ENCODE measurements at places on chromosomes 5 and 9.
A peak's percentile ranks its signal among the peaks of the same experiment; 100 is the strongest.

- DNase-seq: no peak
These were observed 271.3 kb upstream of the DMAC1 start for GRCh38 chr9:8070779-8071444.

- DNase-seq: no peak
These were observed 242.6 kb downstream of the HSPA4 start for GRCh38 chr5:133294380-133294779.

DNA sequence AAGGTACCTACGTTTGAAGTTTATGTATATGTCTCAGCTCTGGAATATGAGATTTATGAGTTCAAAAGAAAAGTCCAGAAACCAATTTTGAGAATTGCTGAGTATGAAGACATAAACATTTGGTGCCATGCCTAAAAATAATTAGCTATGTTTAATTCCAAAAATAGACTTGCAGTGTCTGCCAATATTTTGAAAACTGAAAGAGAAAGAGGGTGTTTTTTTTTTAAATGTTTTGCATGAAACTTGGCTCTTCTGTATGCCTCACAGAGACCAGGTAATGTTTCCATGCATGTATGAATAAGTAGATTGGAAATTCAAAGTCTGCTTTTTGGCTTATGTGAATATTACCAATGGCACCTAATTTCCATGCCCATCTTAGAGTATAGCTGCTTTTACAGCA lies 634.4 kb upstream of the C9orf72 start:
- no peak for DNase-seq

GRCh38 chr5:151224372-151224771 lies 480 bp upstream of the CCDC69 start:
- DNase-seq: no peak

DNA sequence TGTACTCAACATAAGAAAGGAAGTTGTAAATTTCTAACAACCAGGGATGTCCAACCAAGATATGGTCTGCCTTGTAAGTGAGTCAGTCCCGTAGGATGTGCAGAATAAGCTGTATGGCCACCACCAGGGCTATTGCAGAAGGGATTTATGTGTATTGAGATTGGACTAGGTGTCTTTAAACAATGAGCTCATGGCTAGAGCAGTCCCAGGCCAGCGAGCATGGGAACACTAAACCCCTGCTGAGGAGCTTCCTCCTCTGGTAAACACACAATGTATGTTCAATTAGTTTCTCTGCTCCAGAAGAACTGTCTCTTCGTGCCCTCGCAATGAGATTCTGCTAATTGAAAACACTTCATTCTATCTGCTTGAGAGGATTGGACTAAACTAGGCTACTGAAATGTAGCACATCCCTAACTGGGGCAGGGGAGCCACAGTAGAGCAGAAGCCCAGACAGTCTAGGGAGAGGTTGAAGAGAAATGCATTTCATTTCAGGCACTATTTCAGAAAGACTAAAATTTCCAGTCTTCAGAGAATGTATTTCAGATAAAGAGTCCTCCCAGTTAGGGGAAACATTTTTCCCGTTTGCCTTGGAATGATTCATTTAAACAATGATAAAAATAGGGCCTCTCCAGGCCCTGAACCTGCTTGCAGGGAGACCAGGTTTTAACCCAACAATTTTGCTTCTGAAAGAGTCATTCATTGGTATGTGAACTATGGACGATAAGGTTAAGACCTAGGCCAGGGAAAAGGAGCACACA lies 154.7 kb downstream of the FAM114A2 start:
- DNase-seq: no peak

GRCh38 chr5:143041-143440 lies 48.3 kb upstream of the LRRC14B start:
- DNase-seq: no peak

DNA sequence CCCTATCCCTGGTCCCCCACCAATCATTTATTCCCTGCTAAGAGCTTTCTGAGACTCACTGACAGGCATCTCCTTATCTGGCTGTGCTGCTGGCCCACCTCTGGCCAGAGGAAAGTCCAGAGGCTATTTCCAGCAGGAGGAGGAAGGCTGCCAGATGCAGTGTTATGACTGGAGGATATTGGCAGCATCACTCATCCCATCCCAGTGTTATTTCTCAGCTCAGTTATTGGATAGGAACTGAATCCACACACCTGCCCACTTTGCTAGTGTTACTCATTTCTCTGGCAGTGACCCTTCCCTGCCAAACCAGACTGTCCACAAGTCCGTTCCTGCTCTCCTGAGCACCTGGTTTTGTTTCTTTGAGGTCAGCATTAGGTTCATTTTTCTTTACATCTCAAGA lies 228.2 kb downstream of the GRIA1 start:
- DNase-seq: no peak

GRCh38 chr5:63960646-63961045 lies 1.6 kb downstream of the HTR1A start:
- DNase-seq: no peak

- DNase-seq: peak; percentile 25
These were observed at the start of gene KLF4 for GRCh38 chr9:107489687-107490605. Gene KLF4, minus strand, starts transcription at chr9:107489769. Its CDS starts 597 bp downstream, at chr9:107489172.

- DNase-seq: no peak
These were observed 319.8 kb downstream of the HCN1 start for GRCh38 chr5:45376417-45376816.

- DNase-seq: no peak
These were observed 50.1 kb downstream of the JAKMIP2 start for GRCh38 chr5:147732291-147732883.

Measured in activated T-cell treated with anti-CD3 and anti-CD28 coated beads for 4 hours (primary cell).